Left ventricle myocardium inferior (tissue), 1 donor: ENCODE measurements at places on chromosomes 6 and 20. TPM values are rescaled to one million over a fixed set of nuclear protein-coding genes. Genes with fewer than 3 reads are reported as not detected.

Gene RUNX2
- 0.38 TPM for total RNA-seq

Gene CAGE1
- total RNA-seq, result not detected

DNA sequence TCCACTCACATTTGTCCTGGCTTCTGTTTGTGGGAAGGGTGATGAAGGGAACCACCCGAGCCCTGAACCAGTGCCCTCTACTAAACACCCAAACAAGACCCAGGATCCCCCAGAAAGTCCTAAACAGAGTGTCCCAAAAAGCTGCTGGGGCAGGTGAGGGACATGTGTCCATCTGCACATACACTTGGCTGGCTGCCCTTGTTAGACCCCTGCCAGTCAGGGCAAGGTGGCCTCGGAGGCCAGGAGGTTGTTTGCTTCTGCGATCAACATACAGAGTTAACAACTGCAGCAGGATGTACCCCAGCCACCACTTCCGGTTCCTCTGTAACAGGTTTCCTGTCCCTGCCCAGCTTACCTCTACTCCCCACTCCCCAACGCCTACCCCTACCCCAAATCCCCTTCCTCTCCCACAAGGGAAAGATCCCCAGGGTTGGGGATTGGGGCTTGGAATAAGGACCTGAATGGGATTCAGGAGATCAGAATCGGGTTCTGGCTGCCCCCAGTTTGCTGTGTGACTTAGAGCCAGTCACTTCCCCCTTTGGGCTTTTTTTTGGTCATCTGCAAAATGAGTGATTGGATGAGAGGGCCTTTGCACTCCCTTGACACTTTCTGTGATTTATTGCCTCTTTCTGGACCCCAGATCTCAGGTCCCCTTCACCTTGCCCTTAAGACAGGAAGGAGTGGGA is 13.9 kb downstream of the DEF6 start:
- no peak for DNase-seq

DNA sequence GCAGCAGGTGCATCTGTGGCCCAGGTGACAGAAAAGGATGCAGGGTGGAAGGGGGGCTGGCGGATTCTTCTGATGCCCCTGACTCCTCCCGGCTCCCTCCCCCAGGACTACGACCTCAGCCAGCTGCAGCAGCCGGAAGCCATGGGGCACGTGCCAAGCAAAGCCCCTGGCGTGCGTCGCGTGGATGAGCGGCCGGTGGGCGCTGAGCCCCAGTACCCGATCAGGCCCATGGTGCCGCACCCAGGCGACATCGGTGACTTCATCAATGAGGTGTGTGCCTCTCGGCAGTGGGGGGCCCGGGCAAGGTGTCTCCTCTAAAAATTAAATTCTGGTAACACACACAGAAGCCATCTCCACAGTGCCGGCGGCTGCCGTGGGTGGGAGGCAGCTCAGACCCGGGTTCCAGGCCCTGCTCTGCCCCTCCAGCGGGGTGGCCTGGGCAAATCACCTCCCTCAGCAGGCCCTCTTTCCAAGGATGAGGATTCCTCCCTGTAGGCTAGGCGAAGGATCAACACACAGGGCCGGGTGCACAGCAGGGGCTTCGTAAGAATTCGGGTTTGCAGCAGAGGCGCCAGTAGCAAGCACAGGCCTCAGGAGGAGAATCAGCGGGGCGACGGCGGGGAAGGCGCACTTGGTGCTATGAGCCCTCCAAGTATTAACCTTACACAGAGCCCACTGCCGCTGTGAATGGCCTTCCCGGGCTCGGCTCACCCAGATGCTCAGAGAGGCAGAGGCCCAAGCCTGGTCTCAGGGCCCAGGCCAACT is 131.5 kb downstream of the TAF4 start:
- DNase-seq, result peak; percentile 5

DNA sequence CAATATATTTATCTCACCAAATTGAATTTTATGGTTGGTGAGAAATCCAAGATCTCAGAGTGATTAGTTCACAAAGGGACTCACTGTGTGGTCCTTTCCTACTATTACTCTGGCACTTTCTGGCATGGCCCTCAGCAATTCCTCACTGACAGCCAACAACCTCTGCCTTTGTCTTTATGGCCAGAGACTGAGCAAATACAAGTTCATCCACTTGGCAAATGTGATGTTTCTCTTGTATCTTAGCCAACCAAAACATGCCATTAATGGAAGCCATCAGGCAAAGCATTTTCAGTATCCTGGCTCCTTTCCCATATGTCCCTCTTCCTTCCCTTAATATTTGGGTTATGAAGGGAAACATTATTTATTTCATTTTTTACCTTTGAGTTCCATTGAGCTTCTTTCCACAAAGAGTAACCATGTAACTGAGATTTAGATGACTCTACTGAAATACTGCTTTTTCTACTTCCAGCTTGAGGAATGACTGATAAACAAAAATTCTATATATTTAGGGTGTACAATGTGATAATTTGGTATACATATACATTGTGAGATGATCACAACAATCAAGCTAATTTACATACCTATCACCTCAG is 30.8 kb upstream of the SMLR1 start:
- DNase-seq, result no peak

Gene SIRPB1
- 0.27 TPM for total RNA-seq

DNA sequence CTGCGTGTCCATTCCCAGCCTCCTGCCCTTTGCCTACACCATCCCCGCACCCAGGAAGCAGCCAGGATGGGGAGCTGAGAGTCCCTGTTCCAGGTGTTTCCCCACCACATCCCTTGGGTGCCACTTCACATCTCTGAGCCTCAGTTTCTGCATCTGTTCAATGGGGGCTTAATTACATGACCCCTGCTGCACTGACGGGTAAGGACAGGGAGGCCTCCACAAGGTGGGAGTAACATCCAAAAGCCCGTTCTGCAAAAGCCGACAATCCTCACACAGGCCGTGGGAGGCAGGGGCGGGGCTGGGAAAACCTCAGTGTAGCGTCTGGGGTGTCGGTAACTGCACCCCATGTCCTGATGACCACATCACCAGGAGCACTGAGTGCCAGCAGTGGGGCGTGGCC is 41.3 kb downstream of the GRM4 start:
- DNase-seq, result no peak

- DNase-seq, result no peak
These were observed 132.9 kb upstream of the ESR1 start for GRCh38 chr6:151674578-151674977.

Gene MYLIP
- total RNA-seq, result 13.5 TPM

Gene SMLR1
- not detected for total RNA-seq

DNA sequence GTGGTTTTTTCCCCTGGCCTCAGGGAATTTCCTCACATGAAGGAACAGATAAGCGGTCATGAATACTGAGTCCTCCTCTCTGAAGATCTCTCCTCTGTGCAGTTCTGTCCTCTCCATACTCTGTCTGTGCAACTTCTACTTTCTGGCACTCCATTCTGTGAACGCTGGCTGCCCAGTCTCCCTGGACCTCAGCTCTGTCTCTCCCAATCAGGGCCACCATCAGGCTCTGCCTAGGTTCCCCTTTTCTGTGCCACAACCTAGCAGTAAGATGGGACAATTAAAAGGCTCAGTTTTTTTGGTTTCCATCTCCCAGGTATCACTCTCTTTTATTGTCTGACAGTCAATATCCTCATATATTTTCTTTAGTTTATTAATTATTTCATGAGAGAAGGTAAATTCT is 4.8 kb upstream of the ADGB start:
- DNase-seq, result no peak

Gene OPRM1
- not detected for total RNA-seq

- no peak for DNase-seq
These were observed 239.2 kb upstream of the DEFB112 start for GRCh38 chr6:50288881-50289280.

DNA sequence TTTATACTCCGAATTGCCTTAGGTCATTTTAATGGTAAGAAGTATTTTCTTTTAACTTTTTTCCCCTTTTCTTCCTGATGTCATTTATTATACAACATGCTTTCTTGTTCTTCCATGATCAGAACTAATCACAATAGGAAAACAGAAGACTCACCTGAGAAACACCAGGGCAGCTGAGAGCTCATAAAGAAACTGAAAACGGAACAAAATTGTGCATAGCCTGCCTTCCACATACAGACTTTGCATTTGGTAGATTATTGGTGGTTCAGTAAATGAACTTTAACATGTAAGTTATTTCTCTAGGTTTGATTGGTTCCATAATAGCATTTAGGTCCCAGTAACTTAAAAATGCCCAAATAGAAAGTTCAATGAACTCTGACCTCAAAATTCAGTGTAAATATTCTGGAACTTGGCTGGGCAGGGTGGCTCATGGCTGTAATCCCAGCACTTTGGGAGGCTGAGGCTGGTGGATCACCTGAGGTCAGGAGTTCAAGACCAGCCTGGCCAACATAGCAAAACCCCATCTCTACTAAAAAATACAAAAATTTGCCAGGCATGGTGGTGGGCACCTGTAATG is 161.1 kb upstream of the DTNBP1 start:
- DNase-seq, result no peak

Gene TSPO2
- not detected for total RNA-seq

DNA sequence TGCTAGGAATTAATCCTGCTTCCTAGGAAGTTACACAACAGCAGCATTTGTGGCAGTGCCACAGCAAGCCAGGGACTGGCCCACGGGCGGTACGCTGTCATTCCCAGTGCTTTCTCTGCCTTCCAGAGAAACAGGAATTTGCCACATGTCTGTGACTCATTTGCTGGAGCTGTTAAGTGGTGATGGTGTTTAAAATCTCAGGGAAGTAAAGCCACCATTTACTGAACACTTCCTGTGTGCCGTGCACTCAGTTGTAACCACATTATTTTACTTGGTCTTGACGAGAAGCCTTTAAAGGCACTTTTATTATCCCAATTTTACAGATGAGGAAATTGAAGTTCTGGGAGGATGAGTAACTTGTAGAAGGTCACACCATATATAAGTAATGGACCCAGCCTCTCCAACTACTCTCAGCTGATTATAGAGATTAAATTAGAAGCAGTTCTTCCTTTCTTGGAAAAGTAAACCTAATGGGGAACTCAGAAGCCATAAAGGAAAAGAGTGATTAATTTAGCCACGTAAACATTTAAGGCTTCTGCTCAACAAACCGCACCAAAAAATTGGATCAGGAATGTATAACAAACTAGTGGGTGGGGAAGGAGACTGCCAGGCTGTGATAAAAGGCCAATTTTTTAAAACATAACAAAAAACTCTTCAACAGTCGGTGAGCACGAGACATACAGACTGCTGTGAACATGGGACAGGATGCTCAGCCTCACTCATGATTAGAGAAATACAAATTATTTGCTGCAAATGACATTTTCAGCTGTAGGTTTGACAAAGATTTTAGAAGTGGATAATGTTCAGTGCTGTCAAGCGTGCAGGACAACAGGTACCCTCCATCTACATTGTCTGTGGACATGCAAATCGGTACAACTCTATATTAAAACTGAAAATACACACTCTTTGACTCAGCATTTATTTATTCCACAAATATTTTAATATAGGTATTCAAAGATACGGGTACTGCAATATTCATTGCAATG is 311.2 kb downstream of the NRN1 start:
- no peak for DNase-seq

GRCh38 chr6:67331304-67331703 is 1303.8 kb upstream of the ADGRB3 start:
- DNase-seq, result no peak

DNA sequence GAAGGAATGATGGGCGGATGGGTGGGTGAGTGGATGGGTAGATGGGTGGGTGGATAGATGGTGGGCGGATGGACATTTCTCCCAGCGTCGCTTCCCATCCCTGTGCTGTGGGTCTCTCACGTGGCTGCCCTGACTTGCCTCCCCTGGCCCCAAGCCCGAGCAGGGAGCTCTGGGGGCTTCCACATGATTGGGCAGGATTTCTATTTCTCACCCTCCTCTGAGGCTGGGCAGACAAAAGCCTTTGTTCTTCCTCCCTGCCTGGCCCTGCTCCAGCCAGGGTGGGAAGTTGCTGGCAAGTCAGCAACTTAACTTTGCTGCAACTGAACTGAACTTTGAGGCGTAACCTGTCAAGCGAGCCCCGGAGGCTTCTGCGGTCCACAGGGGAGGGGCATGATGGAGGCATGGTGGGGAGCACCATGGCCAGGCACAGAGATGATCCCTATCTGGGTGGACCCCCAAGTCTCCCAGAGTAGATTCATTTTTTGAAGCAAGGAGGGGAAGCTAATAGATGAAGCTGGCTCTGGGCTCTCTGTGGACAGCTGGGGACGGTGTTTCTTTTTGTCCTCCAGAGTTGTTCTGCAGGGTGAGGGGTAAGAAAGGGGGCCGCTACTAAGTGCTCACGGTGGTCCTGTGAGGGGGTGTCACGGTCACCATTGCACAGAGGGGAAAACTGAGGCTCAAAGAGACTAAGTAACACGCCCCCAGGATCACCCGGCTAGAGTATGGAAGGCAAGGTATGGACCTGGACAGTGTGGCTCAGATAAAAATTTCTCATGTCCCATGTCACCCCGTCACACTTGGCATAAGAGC is 140.1 kb downstream of the CEBPB start:
- DNase-seq, result no peak

DNA sequence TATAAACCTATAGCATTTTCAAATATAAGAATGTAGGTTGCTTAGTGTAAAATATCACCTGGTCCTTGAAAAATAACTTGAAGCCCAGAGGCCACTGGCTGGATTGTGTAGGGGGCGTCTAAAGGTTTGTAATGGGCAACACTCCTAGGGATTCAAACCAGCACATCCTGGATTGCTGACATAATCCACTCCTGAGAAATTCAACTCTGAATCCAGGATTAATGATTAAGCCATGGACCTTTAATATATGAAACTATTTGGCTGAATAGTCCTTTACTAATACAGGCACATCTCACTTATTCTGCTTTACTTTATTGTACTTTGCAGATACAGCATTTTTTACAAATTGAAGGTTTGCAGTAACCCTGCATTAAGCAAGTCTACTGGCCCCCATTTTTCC is 160.8 kb downstream of the UBE3D start:
- DNase-seq, result no peak

DNA sequence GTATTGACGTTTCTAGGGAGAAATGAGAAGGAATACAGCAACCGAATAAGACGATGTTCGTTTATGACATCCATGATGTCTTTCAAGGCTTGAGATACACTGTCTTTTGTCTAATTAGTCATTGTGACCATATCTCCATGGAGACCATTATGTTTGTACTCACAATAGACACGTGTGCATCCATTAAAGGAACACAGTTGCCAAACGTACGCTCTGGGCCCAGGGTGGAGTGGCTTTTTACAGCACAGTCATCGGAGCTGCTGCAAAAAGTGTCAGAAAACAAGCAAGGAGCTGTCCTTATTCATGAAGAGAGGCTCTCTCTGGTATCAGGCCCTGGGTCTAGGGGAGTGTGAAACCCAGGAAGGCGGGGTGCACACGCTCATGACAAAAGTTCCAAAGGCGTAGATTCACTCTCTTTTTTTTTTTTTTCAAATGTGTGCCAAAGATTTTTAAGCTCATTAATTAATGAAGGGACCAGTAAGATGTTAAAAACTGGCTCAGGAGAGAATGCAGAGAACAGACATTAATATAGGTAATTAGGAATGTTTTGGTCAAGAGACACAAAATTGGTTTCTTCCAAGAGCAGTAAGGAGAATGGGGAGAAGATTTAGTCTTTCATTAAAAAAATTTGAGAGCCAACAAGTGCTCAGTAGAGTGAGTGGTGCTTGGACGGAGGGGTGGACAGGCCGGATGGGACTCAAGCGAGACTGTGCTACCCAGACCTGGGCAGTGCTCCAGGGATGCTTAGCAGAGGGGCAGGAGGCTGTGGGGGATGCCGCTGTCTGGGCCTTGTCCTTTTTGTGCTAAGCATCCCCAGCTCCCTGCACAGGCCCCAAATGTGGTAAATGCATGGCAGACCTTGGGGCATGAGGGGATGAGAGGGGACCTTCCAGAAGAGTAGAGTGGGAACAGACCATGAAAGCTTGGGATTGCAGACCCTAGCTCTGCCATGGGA is 34.9 kb upstream of the GTSF1L start:
- DNase-seq, result no peak

- peak; percentile 15 for DNase-seq
These were observed 43.1 kb upstream of the FOXP4 start for GRCh38 chr6:41502917-41503671.
